ENCODE measurements at places on chromosomes 13 and 19.

DNA sequence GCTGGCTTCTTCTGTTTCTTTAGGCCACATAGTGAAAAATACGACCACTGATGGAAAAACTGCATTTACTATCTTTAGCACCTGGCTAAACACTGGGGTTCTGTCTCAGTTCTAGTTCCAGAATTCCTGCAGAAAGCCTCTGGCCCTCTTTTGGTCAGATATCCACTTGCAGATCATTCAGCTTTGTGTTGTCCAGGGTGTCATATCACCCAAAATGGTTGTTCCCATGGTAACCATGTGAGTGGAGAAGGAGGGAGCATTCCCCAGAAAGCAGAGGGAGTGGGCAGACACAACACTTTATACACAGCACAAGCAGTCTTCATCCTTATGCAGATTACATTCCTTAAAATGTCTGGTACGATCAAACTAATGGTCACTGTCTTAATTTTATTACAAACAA is 73.5 kb downstream of the CAB39L start:
- no peak for DNase-seq

DNA sequence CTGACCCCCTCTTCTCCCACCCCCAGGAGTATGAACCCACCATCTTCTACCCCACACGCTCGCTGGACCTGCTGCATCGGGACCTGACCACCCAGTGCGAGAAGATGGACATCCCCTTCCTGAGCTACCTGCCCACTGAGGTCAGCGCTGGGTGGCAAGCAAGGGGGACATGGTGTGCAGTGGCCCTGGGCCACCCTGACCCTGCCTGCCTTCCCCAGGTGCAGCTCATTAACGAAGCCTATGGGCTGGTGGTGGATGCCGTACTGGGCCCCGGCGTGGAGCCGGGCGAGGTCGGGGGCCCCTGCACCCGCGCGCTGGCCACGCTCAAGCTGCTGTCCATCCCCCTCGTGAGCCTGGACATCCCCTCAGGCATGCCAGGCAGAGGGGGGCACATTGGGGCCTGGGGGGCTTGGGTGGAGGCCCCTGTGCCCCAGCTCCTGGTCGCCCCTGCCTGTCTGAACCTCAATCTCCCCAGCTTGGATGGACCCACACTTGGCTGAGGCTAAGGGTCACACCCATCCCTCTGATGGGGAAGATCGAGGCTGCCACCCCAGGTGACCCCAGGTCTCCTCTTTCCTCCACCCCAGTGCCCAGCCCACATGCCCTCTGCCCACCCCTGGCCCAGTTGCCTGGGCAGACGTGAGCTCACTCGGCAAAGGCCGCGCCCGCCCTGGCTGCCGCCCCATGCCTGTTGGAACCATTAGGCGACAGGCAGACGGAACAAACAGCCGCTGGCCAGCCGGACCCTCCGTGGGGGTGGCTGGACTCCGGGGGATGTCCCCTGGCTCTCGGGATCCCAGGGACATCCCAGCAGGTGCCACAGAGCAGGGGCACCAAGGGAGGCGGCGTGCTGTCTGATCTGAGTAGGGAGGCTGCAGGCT is 2.5 kb upstream of the CILP2 start:
- DNase-seq, result no peak

DNA sequence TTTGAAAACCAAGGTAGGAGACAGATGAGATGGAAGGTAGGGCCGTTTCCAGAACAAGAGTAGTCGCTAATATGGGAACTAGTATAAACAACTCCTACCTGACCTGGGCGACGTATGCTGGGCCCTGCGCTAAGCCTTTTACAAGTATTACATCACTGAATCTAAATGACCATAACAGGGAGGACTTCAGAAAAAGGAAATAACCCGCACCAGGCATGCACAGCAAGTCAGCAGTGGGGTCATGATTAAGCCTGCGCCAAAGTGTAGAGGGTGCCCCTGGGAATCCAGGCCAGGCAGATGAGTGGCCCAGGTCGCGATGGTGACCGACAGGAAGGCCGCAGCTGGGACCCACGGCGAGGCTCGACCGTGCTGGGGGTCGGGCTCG is 613 bp downstream of the ATP13A1 start:
- DNase-seq, result no peak

DNA sequence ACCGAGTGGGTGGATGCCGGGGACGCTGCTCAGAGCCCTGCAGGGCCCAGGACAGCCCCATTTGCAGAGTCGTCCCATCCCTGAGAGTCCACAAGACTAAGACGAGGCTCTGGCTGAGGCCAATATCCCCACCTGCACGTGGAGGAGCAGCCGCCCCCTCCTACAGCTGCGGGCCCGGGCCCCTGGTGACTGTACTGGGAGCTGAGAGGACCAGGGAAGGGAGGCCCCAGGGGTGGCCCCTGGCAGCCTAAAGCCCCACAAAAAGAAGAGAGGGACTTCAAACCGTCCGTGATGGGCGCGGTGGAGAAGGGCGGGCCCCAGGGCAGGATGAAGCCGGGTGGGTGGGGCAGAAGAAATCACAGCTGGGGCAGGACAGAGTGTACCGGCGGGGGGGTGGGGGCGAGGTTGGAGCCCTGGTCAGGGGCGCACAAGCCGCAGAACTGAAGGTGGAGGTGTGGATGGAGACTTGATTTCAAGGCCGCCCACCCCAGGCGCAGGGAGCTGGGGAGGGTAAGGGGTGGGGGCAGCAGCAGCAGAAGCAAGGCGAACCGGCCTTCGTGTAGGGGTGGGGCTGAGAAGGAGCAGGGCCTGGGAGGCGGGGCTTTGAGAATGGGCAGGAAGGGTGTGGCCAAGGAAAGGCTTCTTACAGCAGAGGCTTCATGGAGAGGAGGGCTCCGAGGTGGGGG is 12.9 kb downstream of the CFD start:
- DNase-seq, result no peak

- no peak for DNase-seq
Observed at GRCh38 chr13:66128692-66129269, 1101.4 kb downstream of the PCDH9 start.

DNA sequence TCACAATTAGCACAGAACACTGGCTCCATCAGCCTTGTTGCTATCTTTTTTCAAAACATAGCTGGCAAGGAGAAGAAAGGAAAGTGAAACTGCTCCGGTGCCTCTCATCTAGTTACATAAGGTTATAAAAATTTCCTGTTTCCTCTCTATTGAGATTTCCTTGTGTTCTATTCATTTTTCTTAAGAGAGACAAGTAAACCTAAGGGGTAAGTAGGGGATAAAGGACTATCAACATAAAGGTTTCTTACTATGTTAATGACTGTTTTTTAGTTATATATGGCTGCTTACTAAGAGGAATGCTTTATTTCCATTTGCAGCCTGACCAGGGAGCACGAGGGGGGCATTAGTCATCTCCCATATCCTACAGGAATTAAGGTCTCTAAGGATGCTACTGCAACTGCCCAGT is 73.2 kb upstream of the MLNR start:
- DNase-seq, result no peak

DNA sequence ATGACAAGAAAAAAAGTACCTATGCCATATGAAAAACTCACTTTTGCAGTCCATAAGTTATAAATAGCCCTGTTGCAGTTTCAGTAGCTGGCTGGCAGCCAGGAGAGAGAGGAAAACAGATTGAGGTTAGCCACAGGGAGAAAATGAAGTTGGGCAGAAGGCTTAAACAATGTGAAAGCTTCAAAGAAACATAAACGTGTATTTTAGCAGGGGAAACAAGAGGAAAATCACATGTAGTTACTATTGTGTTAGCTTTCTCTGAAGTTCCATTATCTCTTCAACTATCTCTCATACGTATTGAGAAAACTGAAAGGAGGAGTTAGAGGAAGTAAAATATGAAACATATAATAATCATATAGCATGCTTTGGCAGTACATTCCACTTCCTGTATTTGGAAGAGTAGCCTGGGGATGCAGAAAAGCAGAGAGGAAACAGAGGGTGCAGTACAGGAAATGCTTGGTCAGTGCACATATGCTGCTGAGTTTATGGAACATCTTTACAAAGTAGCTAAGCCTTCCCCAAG is 1551.1 kb downstream of the EFNB2 start:
- DNase-seq, result no peak

DNA sequence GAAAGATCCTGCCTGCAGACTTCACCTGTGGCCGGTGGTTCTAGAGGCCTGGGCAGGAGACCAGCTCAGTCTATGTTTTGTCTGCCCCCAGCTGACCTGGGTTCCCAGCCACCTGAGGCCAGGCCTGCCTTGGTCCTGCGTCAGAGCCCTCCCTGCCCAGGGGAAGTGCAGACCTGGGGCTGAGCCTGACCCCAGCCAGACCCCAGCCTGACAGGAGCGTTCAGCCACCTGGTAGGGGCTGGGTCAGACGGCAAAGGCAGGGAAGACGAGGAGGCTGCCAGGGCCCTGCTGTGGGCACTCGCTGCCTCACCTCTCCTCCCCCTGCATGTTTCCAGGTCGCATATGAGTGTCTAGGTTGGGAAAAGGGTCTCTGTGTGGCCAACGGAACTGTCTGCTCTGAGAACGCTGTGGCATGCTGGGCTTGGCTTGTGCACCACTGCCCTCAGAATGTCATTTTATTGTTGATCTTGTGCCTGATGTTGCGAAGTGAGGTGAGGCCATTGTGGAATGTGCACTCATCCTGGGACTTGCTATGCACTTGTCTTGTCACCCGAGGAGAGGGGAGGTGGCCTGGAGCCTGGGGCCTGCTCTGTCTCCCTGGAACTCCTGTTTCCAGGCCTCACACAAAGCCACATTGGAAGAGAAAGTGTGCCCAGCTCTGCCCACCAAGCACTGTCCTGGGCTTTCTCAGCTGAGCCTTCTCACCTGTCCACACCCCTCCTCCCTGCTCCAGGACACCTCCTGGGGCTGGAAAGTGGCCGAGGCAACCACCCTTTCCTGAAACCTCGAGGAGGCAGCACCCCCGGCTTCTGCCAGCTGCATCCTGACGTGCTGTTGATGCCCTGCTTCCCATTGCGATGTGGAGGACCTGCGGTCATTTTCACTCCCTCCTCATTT is 15.2 kb upstream of the MCF2L start:
- no peak for DNase-seq

GRCh38 chr13:99988529-99989275 is 7.1 kb downstream of the ZIC2 start:
- no peak for DNase-seq

- DNase-seq, result no peak
Observed at GRCh38 chr19:13078897-13079541, 23.6 kb downstream of the LYL1 start.

- no peak for DNase-seq
Observed at GRCh38 chr19:1756264-1756663, 3.0 kb downstream of the ONECUT3 start.

DNA sequence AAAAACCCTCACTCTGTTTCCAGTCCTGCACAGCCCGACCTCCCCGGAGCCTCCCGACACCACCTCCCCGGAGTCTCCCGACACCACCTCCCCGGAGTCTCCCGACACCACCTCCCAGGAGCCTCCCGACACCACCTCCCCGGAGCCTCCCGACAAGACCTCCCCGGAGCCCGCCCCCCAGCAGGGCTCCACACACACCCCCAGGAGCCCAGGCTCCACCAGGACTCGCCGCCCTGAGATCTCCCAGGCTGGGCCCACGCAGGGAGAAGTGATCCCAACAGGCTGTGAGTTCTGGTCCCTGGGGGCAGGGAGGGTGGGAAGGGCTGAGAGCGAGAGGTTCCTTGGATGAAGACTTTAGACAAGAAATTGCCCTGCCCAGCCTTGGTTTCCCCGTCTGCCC is 5.4 kb downstream of the MADCAM1 start:
- DNase-seq, result no peak

- DNase-seq, result peak; percentile 29
Observed at GRCh38 chr19:39237200-39238184, 7.3 kb downstream of the IFNL3 start.

- no peak for DNase-seq
Observed at GRCh38 chr13:52051400-52051799, 26.9 kb downstream of the UTP14C start.

GRCh38 chr19:48213959-48214358 is 41.8 kb downstream of the CARD8 start:
- no peak for DNase-seq

GRCh38 chr13:31014456-31014855 is 82.0 kb downstream of the TEX26 start:
- DNase-seq, result no peak

- no peak for DNase-seq
Observed at GRCh38 chr13:31172535-31172934, 10.8 kb upstream of the HSPH1 start.

DNA sequence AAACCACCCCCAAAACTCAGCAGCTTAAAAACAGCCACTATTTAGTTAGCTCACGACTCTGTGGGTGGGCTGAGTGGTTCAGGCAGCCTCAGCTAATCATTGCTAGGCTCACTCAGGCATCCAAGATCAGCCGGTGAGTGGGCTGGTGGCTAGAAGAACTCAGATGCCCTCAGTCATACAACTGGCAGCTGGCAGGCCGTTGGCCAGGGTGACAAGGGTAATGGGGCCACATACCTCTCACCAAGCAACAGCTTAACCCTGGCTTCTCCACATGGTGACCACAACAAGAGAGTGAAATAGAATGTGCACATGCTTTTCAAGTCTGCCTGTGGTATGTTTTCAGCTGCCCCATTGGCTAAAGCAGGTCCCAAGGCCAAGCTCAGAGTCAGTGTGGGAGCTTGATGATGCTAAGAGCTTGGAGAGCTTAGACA is 435.4 kb upstream of the TSHZ3 start:
- no peak for DNase-seq

DNA sequence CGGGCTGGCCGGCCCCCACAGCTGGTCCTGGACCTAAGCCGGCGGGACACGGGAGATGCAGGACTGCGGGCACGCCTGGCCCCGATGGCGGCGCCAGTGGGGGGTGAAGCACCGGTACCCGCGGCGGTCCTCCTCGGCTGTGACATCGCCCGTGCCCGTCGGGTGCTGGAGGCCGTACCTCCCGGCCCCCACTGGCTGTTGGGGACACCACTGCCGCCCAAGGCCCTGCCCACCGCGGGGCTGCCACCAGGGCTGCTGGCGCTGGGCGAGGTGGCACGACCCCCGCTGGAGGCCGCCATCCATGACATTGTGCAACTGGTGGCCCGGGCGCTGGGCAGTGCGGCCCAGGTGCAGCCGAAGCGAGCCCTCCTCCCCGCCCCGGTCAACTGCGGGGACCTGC is 3.1 kb downstream of the GRIN3B start:
- no peak for DNase-seq

GRCh38 chr13:64413529-64413928 is 2816.6 kb downstream of the PCDH9 start:
- no peak for DNase-seq

- no peak for DNase-seq
Observed at GRCh38 chr19:39946532-39946931, 12.1 kb upstream of the FCGBP start.

GRCh38 chr19:48565090-48565489 is 13.1 kb downstream of the SULT2B1 start:
- no peak for DNase-seq

DNA sequence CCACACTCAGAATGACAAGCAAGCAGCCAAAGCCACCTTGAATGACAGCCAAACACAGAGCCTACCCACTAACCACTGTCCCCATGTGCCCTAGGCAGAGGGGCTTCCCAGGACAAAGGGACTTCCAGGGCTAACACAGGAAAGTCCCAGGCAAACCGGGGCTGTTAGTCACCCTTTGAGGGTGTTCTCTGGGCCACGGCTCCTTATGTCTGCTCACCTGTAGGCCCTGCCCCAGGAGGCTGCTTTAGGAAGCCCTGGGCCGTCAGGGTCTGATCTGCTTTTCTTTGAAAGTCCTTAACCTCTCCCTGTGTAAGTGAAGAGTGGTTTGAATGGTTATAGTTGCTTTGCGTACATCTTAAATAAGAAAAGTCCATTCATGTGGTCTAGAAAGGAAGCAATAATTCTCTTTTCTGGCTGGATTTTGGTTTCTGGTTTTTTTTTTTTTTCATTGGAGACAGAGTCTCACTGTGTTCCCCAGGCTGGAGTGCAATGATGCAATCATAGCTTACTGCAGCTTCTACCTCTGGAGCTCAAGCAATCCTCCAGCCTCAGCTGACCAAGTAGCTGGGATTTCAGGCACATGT is 161.4 kb downstream of the EFNB2 start:
- no peak for DNase-seq

All from NCI-H526 (cell line).